ENCODE measurements at places on chromosomes 4 and X. TPM values are rescaled to one million over a fixed set of nuclear protein-coding genes. Genes with fewer than 3 reads are reported as not detected.

PPEF2 gene
- not detected for polyA plus RNA-seq

VCX gene
- polyA plus RNA-seq: not detected

SYTL5 gene
- polyA plus RNA-seq: not detected

DNA sequence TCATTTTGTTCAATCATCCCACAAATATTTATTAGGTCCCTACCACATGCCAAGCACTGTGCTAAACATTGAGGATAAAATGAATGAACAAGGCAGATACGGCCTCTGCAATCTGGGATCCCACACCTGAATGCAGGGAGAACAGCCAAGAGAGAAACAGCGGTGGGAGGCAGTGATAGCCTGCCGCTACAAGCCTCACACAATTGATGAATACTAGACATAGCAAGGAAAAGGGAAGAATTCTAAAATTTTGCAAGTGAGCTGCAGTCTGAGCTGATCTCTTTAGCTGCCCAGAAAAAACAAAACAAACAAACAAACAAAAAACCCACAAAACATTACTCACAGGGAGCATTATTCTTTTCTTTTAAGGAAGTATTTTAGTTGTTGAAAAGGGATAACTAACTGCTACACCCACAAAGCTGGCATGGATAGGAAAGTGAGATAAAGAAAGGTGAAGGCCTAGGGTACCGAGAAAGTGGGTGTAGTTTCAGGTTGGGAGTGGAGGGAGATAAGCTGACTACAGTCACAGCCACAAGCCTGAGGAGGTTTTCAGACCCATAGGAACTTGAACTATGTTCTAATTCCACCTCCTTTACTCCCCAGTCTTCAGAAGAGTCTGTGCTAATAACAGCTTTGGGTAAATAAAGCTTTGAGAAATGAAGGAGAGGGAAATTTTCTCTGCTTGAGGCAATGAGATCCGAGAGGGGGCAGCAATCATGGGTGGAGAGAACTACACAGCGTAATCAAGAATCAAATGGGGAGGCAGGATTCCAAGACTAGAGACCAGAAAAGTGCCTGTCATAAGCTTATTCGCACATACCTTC, 85.4 kb downstream of the SH3RF1 start:
- DNase-seq: no peak

- no peak for DNase-seq
Measured at GRCh38 chrX:12825801-12826200, 34.6 kb downstream of the PRPS2 start.

DNA sequence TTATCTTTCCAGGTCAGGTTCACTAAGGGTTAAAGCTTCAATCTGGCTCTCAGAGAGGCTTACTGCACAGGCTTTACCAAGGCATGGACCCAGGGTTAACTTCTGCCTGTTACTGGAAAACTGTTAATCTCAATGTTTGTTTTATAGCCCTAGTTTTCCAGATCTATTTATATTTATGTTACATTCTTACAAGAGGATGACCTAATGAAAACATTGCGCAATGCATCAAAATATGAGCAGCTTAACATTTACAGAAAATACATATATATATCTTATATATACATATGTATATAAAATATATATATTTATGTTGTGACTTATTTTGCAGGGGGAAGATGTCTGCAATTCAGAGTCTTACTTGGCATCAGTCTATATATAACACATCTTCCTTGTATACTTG, 112.3 kb downstream of the PCDH19 start:
- DNase-seq: no peak

DNA sequence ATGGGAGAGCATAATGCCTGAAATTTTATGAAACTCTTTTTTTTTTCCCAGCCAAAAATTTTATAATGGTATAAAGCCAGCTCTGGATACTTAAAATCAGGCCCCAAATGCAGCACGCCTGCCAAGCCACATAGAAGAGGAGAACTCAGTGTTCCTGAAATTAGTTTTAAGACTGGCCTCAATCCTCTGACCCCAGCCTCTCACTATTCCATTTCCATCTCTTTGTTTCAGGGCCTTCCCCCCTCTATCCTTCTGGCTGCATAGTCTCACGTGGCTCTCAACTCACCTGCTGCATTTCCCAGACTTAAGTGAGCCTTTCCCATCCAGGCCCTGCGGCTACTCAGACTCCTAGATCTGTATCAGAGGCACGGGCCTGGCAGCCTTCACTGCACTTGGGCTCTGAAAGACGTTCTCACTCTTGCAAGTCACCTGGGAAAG, 5.2 kb upstream of the CBR4 start:
- no peak for DNase-seq

- no peak for DNase-seq
Measured at GRCh38 chr4:152591396-152591795, 55.5 kb upstream of the FBXW7 start.

DNA sequence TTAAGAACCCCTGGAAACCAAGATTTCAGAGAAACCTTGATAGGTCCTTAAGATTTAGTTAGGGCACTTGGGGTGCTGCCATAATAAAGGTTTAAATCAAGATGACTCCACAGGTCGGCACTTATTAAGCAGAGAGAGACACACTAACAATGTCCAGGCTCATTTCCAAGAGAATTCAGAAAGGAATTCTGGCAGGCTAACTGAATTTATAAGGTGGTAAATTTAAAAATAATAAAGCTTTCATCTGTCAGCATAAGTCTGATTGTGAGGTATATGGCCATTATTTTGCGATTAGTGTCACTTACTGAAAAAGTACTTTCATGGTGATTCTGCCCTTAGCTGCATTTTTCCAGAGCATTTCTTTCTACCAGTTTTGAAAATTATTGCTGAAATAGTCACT, 472.7 kb downstream of the ARAP2 start:
- no peak for DNase-seq

GRCh38 chrX:50871922-50872453, 38.5 kb upstream of the BMP15 start:
- DNase-seq: no peak

DNA sequence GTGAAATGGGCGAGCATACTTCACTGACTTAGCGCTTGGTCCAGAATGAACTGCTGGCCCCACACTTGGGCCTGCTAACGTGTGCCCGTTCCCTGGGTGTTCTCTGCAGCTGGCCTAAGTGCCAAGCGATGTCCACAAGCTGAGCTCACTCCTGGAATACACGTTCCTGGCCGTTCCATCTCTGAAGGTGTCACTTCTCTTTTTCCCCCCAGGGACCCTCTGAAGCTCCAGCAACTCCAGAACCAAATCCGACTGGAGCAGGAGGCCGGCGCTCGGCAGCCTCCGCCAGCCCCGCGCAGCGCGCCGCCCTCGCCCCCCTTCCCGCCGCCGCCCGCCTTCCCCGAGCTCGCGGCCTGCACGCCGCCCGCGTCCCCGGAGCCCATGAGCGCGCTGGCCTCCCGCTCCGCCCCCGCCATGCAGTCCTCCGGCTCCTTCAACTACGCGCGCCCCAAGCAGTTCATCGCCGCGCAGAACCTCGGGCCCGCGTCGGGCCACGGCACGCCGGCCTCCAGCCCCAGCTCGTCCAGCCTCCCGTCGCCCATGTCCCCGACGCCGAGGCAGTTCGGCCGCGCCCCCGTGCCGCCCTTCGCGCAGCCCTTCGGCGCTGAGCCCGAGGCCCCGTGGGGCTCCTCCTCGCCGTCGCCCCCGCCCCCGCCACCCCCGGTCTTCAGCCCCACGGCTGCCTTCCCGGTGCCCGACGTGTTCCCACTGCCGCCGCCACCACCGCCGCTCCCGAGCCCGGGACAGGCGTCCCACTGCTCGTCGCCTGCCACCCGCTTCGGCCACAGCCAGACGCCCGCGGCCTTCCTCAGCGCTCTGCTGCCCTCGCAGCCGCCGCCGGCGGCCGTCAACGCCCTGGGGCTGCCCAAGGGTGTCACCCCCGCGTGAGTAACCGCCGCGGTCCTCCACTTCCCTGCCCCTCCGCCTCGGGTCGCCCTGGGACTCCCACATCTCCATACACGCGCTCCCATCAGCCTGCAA, 132.3 kb downstream of the CBR4 start:
- peak; percentile 64 for DNase-seq

Measured in immature natural killer cell (primary cell).